DMS79 (cell line): ENCODE measurements at places on chromosomes 7 and 10.

DNA sequence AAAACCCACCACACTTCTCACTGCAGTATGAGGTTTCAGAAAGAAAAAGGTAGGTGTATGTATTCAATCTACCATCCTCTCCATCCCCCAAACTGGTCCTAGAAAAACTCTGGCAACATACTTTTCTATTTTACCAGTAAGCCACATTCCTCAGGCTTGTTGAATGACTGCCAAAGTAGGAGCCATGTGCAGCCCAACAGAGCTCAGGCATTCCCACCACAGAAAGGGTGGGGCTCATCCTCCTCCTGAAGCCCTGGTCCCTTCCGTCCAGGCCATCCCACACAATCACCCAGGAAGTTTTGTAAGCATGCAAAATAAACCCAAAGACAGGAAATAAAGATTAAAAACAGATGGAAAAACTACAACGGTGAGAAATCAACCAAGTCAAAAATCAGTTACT lies 57.2 kb downstream of the MAD1L1 start:
- DNase-seq: no peak

DNA sequence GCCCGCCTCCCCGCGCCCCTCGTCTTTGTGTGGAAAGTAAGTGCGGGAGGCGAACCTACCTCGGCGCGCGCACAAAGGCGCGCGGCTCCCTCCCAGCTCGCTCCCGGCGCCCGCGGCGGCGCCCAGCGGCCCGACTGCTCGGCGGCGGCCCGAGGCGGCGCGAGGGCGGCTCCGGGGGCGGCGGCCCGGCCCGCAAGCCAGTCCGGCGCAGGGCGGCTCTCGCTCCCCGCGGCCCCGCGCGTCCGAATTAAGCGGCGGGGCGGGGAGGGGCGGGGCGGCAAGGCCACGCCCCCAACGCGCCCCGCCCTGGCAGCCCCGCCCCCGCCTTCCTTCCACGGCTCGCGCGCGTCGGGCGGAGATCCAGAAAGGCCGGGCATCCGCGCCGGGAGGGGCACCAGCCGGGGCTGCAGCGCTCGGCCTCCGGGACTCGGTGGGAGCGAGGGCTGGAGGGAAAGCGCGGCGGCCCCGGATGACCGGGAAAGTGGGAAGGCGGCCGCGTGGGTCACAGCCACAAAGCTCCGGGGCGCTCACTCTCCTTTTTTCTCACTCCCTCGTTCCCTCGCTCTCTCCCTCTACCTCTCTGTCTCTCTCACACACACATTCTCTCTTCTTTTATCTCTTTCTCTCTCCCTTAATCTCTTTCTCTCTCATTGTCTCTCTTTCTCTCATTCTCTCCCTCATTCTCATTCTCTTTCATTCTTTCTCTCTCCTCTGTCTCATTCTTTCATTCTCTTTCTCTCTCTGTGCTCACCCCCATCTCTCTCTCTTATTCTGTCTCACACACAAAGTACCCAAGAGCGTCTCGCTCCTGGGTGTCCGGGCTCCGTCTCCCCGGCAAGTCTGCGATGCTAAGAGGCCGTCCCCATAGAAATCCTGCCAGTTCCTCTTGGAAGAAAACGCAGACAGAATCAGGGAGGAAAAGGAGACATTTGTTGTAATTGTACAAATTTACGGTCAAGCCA lies 170.2 kb downstream of the FAM107B start:
- no peak for DNase-seq

GRCh38 chr7:116271963-116272886 lies 61.9 kb downstream of the TES start:
- DNase-seq: no peak

GRCh38 chr10:8407501-8408021 lies 353.1 kb downstream of the GATA3 start:
- no peak for DNase-seq
